ENCODE measurements at places on chromosomes 4 and X.

GRCh38 chrX:17395154-17395553, 20.2 kb downstream of the NHS start:
- no peak for DNase-seq

- DNase-seq, result no peak
Measured at GRCh38 chrX:101357166-101357795, 8.7 kb upstream of the TIMM8A start.

DNA sequence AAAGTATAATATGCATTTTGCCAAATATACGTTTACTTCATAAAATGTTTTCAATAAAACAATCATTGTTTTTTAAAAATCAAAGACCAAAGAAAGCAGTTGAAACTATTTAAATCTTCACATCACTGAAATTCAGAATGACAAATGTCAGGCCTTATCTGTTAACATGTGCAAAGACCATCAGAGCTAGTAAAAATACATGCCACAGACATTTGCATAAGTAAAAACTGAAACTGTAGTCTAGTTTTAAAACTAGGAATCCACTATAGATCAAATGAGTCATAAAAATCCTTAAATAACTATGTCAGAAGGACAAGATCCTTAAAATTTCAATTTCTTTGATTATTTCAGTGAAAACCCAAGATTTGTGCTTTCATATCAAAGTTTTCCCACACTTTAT, 24.8 kb downstream of the KLHL15 start:
- no peak for DNase-seq

DNA sequence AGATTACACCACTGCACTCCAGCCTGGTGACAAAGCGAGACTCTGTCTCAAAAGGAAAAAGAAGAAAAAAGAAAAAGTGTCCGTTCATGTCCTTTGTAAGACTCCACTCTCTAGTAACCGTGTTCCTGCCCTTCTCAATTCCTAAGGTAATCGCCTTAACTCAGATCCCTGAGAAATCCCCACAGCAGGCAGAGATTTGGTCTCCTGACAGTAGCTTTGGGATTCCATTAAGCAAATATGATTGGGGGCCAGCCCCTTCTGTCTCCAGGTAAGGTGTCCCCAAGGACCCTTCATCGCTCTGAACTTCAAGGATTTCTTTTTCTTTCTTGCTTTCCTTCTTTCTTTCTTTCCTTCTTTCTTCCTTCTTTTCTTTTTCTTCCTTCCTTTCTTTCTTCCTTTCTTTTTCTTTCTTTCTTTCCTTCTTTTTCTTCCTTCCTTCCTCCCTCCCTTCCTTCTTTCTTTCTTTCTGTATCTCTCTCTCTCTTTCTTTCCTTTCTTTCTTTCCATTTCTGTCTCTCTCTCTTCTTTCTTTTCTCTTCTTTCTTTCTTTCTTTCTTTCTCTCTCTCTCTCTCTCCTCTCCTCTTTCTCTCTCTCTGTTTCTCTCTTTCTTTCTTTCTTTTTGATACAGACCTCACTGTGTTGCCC, 2.1 kb upstream of the ASMT start:
- DNase-seq, result no peak

DNA sequence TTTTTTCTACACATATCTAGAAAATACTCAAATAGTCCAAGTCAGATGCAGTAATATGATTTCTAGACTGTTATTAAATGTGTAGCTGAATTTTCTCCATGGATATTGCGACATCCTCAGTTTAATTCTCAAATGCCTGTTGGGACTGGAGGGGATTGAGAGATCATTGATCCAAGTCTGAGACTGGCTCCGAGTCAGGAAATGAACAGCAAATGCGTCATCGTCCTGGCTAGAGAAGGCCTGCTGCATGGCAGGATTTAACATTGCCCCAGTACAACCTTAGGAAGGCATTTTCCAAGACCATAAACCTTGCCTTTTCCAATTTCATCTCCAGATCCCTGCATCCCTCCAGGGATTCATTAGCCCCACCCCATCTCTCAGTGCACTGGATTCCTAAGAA, 56.6 kb upstream of the SLC6A14 start:
- no peak for DNase-seq

GRCh38 chr4:58665649-58666048, 1555.5 kb upstream of the IGFBP7 start:
- DNase-seq, result no peak

DNA sequence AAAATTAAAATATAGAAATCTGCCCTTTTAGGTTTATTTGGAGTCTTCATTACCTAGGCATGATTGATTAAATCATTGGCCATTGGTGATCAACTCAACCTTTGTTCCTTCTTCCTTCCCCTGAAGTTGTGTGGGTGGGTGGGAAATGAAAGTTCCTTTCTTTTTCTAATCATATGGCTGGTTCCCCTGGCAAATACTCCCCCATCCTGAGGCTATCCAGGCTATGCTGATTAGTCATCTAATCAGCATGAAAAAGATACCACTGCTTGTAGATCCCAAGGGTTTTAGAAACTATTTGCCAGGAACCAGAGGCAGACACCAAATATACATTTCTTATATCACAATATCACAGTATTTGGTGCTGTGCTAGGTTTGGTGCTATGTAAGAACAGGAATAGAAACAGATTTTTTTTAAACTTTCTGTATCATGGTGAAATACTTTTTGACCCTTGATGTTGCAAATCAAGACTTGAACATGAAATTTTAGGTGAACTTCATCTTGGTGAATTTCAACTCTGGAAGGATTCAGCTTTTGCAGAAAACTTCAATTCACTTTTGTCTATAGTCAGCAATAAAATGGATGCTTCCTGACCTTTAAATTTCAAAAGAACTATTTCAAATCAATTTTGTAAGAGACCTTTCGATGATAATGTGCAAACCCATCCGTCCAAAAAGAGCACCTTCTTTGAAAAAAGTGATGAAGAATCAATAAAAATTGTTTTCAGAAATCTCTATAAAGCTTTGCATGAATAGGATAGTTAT, 71.1 kb downstream of the CCSER1 start:
- no peak for DNase-seq

GRCh38 chr4:174593701-174594100, 71.4 kb upstream of the HPGD start:
- DNase-seq, result no peak

All from activated CD8-positive, alpha-beta memory T cell treated with anti-CD3 and anti-CD28 coated beads, Interleukin-2, amount 50 U/mL, for 4 hours (primary cell).